ENCODE measurements at places on chromosomes 3 and 15. TPM values are rescaled to one million over a fixed set of nuclear protein-coding genes. Genes with fewer than 3 reads are reported as not detected.

The GABRR3 gene
- polyA plus RNA-seq: not detected

GRCh38 chr15:34625007-34625406 is 41.6 kb upstream of the GOLGA8B start:
- DNase-seq: no peak

DNA sequence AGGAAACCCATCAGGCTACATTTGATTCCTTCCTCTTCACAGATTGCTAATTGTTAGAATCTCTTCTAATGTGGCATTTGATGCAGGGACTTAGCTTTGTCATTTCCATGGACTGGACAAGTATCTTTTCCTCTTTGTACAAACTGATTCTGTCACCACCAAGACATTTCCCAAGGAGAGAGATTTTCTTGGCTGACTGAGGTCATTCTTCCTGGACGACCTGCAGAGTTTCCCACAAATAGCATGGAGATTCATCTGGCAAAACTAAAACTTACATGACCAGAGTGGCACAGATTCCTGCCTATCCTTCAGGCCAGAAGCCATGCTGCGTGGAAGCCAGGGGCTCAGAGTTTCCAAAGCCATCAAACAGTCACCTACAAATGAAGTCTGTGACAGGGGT is 269.2 kb upstream of the LRTM1 start:
- no peak for DNase-seq

- DNase-seq: no peak
Observed at GRCh38 chr3:53218131-53218530, 37.7 kb downstream of the TKT start.

DNA sequence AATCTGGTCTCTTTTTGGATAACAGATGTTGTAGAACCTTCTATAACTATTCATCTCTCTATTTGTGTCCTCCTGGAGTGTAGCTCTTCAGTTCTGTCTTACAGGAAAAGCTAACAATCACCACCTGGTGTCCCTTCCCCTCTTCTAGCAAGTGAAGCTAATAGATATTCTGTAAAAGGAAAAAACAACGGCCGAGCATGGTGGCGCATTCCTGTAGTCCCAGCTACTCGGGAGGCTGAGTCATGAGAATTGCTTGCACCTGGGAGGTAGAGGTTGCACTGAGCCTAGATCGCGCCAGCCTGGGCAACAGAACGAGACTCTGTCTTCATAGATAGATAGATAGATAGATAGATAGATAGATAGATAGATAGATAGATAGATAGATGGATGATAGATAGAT is 779.4 kb downstream of the TUSC7 start:
- DNase-seq: no peak

- no peak for DNase-seq
Observed at GRCh38 chr15:78347586-78348543, 7.7 kb downstream of the CRABP1 start.

DNA sequence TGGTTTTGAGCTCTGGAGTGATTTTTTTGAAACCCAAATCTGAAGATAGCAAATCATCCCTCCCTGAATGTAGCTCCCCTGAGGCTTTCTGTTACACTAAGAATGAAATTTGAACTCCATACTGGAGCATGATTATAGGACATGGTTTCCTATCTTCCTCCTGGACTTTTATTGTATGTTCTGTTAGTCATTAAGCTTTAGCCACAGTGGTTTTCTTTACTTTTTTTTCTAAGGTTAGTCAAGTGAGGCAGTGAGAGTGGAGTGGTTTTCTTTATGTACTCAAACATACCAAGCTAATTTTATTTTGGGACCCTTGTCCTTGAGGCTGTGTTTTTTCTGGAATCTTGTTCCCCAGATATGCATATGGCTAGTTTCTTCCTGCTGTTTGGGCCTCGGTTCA is 55.2 kb upstream of the FRMD4B start:
- DNase-seq: no peak

DNA sequence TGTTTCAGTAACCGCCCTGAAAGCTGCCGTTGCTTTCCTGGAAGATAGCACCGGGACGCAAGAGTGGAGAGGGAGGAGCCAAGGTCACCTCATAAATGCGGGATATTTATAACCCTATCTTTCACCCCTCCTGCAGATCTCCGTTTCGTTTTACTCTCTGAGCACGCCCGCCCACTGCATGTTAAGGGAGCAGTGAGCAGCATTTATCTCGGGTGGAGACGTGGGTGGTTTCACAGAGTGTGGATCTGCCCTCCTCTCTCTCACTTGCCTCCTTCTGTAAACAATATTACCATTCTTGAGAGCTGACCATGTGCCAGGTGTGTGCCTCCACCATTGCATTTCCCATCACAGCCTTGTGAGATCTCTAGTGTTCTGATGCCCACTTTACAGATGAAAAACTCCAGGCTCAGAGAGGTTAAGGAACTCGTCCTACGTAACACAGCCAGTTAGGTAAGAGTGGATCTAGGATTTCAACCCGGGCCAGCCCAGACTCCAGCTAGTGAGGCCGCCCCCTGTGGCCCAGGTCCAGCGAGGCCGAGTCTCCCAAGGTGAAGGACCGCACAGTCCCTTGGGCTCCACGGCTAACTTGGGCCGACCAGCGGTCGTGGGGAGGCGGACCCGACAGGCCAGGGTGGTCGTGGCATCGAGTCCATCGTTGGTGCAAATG is 16.9 kb upstream of the SEMA4B start:
- peak; percentile 74 for DNase-seq
